ENCODE measurements at places on chromosomes 5 and 9.
A peak's percentile ranks its signal among the peaks of the same experiment; 100 is the strongest.

DNA sequence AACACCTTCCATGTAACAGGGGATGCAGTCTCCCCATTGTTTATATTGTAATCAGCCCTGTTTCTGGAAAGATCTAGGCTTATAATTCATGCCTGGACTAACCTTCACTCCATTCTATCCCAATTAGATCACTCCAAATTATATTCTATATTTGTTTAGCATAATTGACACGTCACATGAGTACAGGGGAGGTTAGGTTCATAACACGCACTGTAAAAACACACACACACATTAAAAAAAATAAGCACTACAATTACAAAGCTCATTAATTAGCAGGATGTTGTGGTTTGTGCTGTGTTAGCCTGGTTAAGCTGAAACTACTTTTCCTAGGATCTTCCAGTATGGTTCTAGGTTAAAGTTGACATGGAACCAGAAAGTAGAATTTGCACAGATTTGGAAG, 126.0 kb downstream of the MLLT3 start:
- DNase-seq = no peak

DNA sequence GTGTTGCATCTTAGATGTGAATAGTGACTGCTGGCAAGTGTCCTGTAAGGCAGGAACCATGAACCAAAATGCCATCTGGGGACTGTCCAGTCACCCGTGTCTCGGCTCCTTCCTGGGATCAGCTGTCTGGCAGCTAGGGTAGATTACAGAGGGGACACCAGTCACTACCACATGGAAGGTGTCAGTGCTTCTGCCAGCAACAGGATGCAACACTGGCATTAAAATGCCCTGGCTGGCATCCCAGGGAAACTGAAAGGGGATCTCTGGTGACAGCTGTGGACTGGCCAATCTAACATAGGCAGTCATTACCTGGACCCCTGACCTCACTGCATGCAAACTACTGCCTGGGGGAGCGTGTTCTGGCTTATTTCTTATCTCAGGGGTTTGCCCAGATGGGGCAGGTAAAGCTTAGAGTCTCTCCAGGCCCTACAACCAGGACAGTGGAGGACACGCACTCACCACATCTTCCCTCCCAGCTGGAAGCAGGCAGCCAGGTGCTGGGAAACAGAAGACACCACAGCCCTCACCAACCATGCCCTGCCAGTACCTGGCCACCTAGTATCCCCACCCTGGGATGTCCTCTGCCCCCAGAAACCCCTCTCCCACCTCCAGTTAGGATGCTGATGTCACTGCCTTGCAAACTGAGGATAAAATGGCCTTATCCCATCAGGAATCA, 83.8 kb downstream of the SEMA4D start:
- no peak for DNase-seq

GRCh38 chr9:104775574-104775936, 11.6 kb downstream of the NIPSNAP3B start:
- DNase-seq = no peak

DNA sequence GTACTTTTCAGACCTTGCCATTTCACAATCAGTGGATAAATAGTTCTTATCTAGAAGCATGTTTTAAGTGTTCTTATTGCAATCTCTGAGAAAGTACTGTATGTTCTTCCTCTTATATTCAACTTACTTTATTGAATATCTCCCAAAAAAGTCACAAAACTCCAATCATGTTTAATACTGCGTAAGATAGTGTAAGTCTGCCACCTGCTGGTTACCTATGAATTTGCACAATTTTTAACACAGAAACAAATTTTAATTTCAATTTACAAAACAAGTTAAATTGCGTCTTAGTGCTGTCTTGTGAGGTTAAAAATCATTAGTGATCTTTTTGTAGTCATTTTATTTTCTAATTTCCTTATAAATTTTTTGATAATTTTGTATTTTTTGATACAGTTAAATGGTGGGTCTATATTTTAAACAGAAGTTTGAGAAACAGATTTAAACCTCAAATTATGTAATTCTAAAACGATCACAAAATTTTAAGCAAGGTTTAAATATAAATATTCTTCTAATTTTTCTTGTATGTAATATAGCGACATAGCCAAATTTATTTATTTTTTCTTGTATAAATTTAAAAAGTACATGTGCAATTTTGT, 115.8 kb downstream of the EMB start:
- DNase-seq = no peak

GRCh38 chr9:71908825-71909224, 2.2 kb downstream of the ABHD17B start:
- no peak for DNase-seq

- DNase-seq = no peak
Observed at GRCh38 chr5:26645659-26646058, 392.7 kb downstream of the CDH9 start.

- DNase-seq = no peak
Observed at GRCh38 chr5:39500551-39501175, 75.9 kb upstream of the DAB2 start.

DNA sequence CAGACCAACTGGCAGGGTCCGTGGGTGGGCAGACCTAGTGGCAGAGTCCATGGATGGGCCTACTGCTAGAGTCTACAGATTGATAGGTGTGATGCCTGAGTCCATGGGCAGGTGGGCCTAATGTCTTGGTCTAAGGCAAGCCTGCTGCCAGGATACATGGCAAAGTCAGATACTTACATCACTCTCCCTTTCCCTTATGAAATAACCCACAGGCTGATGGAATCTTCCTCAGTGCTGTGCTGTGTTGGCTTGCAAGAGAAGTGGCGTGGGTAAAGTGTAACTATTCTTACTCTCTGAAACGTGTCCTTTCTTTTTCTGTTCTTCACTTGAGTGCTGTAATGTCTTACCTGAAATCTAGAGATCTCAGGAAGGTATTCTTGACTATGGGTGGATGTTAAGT, 67.3 kb upstream of the ADRB2 start:
- DNase-seq = no peak

DNA sequence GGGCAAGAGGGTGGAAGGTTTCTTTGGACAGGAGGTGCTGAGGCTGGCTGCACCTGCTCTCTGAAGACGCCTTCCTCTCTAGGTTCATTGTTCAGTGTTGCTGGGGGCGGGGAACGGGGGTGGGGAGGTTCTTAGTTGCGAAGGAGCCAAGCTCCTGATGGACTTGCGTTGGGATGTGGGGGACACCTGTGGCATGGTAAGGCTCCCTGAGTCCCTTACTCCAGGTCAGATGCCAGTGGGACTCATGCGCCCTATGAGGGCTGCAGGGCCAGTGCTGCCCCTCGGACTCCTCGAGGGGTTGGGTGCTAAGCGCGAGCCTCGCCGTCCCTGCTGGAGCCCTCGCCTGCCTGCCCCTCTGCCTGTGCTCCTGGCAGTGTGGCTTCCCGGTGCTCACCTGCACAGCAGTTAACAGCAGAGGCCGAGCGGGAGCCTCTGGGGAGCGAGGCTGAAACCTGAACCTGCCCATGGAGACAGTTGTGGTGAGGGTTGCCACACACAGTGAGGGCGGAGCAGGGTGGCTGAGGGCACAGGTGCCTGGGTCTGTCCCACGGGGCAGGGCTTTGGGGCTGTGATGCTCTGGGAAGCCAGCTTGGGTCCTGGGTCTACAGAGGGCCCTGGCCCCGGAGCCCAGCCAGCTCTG, 5.5 kb downstream of the RNU6ATAC start:
- no peak for DNase-seq

GRCh38 chr9:36942891-36943290, 91.2 kb downstream of the PAX5 start:
- no peak for DNase-seq

DNA sequence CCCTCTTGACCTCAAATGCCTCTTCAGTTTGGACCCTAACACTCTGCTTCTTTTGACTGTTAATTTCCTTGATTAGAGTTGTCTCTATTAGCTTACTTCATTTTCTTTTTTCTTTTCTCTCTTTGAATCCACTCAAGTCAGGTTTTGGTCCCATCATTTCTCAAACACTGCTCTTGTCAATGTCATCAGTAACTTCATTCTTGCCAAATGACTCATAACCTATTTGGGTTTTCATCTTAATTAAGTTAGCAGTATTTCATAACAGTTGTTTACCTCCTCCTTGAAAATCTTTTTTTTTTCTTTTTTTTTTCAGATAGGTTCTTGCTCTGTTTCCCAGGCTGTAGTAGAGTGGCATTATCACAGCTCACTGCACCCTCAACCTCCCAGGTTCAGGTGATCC, 119.6 kb downstream of the PARP8 start:
- DNase-seq = no peak

- no peak for DNase-seq
Observed at GRCh38 chr5:117652036-117652957, 1077.7 kb upstream of the SEMA6A start.

- DNase-seq = no peak
Observed at GRCh38 chr5:68074048-68074632, 141.4 kb upstream of the PIK3R1 start.

DNA sequence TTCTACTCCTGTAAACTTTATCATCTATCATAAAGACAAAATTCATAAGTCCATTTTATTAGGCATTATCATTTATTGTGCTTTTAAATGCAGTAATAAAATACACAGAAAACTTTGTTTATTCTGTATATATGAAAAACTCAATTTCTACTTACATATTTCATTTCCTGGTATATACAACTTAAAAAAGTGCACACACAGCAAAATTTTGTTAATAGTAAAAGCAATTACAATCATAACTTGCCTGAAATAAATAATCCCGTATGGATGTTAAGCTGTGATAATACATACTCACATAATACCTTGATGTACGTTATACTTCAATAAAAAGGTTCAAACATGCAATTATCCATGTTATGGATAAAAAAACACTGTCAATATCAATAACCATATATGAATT, 19.2 kb downstream of the ELL2 start:
- DNase-seq = no peak

DNA sequence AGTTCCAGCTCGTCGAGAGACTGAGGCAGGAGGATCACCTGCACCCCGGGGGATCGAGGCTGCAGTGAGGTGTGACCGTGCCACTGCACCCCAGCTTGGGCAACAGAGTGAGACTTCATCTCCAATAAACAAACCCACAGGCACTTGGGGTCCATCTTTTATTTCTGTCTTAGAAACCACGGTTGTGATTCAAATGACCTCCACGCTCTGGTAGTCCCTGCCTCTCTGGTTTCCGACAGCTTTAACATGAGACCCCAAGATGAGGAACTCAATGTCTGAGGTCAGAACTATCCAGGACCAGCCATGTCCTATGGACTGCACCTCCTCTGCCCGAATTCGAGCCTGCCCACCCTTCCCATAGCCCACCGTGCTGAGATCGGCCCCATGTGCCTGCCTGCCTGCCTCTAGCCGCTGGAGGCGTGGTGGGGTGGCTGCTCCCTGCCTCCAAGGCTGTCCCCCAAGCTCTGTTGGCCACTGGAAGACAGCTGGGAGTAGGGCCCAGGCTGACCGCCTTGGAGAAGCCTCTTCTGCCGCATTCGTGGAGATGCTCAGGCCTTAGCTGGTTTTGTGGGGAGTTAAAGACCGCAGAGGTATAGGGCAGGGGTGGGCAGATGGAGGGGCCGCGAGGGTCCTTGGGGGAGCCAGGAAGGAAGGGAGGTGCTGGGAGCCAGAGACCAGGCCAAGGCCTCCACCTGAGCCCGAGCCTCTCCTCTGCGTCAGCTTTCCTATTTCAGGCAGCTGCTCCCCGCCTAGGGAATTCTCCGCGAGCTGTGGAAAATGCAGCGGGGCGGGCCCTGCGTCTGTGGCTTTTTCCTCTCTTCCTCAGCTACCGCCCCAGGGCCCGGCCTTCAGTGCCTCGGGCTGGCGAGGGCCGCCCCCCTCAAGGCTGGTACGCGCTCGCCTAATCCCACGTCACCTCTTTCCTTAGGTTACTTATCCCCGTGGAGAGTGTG, 6.9 kb upstream of the WDR5 start:
- DNase-seq = no peak

DNA sequence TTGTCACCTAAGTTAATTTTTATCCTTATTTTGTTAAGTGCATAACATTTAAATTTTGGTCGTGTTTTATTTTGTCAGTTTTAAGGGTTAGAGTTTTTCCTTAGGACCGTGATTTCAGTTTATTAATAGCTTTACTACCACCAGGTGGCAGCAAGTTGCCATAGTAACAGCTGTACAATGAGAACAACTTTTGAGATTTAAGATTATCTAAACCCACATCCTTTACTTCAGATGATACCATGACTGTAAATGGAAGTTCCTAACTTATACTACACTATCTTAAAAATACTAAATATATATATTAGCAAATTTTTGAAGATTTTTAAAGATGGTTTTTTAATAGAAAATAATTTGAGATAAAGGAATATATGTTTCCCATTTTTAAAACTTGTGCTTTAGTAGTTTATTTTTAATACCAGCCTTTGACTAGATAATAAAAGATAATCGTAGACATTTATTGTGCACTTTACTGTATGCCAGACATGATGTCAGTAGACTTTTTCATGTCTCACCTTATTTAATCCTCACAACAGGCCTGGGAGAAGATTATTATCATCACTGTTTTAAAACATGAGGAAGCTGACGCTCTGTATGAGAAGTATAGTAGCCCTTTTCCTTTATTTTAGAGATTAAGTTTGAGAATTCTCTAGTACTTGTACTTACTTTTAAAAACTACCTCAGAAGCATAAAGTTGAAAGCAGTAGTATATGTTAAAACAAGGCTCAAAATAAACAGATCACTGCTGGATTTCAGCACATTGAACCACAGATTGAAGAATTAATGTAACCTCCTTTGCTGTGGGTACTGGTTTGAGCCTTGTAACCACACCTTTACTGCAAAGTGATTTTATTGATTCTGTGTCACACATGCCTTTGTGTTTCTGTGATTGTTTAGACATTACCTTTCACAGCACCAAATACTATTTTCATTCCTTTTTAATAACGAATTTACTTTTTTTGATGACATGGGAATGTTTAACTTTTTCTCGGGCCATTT, 27.5 kb downstream of the SREK1 start:
- DNase-seq = peak; percentile 16

DNA sequence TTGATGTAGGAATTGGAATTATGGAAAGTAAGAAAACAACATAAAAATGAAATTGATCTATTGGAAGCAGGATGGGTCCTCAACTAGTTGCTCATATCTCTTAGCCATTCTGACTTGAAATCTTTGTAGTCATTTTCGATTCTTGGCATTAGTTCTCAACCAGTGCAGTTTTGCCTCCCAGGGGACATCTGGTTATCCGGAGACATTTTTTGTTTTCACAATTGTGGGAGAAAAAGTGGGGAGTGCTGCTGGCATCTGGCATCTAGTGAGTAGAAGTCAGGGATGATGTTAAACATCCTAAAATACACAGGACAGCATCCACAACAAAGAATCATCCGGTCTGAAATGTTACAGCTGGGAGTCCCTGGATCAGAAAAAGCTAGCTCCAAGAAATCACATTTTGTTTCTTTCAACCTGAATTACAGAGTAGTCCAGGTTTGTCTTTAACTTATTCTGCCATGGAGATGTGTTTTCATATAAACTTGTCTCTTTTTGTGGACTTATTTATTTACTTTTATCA, 74.9 kb downstream of the FBXL7 start:
- DNase-seq = no peak

DNA sequence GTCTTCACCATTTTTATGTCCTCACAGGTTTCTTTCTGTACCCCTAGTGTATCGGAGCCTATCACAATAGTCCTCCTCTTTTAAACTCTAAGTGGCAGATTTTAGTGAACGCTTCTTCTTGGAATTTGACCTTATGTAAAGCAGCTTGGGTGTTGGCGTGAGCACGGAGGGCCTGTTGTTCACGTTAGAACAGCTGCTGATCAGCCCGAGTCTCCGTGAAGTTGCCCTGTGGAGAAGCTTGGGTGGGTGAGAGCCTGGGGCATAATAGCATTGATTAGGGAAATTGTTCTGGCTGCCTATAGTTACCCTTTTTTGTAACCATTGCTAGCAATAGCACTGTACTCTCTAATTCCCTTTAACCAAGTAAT, 167.0 kb upstream of the OTULINL start:
- no peak for DNase-seq

GRCh38 chr5:148827723-148828122, 1.3 kb downstream of the ADRB2 start:
- no peak for DNase-seq
